ENCODE measurements at places on chromosomes 6 and 20.
A peak's percentile ranks its signal among the peaks of the same experiment; 100 is the strongest.

- no peak for DNase-seq
These were observed 41.7 kb downstream of the SYNE1 start for GRCh38 chr6:152595499-152595898.

- no peak for DNase-seq
These were observed 164.7 kb downstream of the SCP2D1 start for GRCh38 chr20:18978311-18978710.

DNA sequence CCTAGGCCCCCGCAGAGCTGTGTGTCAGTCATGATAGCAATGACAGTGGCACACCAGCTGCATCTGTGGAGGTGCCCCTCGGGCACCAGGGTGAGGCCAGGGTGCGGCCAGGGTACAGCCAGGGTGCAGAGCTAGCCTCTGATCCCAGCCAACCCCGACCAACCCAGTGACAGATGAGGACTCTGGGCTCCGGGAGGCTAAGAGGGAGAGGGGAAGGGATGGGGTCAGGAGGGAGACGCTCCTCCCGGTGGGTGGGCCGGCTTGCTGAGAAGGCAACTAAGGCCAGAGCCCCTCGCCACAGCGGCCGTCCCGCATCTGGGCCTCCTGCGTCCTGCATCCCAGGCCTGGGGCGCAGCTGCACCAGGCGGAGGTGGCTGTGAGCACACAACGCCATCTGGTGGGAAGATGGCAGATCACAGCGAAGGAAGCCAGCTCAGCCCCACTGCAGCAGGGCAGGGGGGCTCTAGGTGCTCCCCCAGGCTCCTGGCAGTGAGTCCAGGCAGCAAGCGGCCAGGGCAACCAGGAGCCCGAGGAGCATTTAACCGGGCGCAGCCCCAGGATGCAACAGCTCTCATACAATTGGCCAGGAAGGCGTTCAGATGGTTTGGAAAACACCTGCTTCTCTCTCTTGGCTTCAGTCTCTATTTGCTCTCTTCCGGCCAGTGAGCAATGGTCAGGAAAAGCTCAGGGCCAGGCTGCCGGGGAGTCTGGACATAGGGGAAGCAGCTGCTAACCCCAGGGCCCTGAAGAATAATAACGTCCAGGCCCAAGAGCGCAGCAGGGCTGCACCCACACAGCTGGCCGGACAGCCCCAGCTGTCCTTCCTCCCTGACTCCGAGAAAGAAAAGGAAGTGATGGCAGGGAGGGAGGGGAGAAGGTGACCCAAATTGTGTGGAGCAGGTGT is 169.4 kb downstream of the TAF4 start:
- DNase-seq: peak; percentile 31

DNA sequence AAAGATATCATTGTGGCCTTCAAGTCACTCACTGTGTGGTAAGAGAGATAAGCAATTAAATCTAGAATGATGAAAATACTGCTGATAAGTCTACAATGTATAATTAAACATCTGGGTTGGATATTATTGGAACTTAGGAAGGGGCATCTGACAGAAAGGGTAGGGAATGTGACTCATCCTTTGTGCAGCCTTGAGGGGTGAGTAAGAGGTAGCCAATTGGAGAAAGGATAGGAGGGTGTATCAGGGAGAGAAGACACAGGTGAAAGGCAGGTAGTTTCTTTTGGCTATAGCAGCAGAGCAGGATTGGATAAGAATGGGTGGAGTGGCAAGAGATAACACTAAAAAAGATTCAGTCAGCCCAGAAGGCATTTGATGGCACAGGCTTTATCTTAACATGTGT is 182.0 kb downstream of the COL21A1 start:
- DNase-seq: no peak

- no peak for DNase-seq
These were observed 25.3 kb downstream of the SRPK1 start for GRCh38 chr6:35895560-35895959.

All from activated CD4-positive, alpha-beta T cell treated with anti-CD3 and anti-CD28 coated beads, Interleukin-2, amount 50 U/mL, for 16 hours (primary cell).